Peyer's patch (tissue), 4 donors: ENCODE measurements at places on chromosomes 2 and 18. TPM values are rescaled to one million over a fixed set of nuclear protein-coding genes. Genes with fewer than 3 reads are reported as not detected.
A peak's percentile ranks its signal among the peaks of the same experiment; 100 is the strongest.

DNA sequence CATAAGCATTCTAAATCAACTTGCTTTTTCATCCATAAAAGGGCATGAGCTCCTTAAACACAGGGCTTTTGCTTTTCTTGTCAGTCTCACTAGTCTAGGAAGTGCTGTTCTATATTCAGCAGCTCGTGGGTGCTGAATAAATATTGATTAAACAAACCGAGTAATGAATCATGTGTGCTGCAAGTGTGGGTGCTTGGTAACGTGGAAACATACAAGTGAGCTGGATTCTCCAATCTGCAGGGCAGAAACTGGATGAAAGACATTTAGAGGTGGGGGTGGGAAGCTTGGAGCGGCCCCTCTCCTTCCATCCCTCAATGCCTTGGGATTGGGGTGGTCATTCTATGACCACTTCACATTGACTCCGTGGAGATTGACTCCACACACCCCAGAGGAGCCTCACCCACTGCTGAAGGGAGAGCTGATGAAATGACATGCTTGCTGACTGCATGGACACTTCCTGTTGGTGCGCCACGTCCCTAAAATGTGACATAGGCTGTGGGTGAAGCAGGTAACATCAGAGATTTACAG, 114.6 kb downstream of the DOCK10 start:
- peak overlapping the region; percentile 58 for H3K27ac ChIP-seq
- peaks cover 63% of the 10 kb centered on the region for H3K4me1 ChIP-seq
- H3K4me3 ChIP-seq: no peak overlapping the region
- H3K27me3 ChIP-seq: no peaks in the 10 kb centered on the region
- peak; percentile 86 for DNase-seq

The MERTK gene
- 8.6 TPM for total RNA-seq

DNA sequence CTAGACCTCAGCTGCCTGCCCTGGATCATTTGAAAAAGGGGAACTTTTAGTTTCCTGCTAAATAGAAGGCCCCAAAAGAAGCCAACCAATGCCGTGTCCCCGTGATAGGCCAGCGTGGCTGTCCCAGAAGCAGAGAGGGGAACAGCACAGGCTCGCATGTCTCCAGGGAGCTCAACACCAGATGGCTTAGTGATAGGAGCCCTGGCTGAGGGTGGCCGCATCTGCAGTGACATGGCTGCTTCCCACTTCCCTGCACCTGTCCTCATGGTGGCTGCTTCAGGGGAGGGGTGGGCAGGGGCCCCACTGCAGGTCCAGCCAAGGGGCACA, 79.6 kb downstream of the MBP start:
- H3K36me3 ChIP-seq: no peaks in the 10 kb centered on the region
- H3K27me3 ChIP-seq: no peaks in the 10 kb centered on the region
- DNase-seq: no peak

GRCh38 chr18:24446953-24447538, 13.4 kb upstream of the HRH4 start:
- no peak for DNase-seq
- no peaks in the 10 kb centered on the region for H3K4me1 ChIP-seq
- H3K27me3 ChIP-seq: no peaks in the 10 kb centered on the region
- H3K36me3 ChIP-seq: no peaks in the 10 kb centered on the region

- H3K4me3 ChIP-seq: no peak overlapping the region
- peak; percentile 64 for DNase-seq
- peak overlapping the region; percentile 67 for H3K27ac ChIP-seq
- no peaks in the 10 kb centered on the region for H3K27me3 ChIP-seq
- no peaks in the 10 kb centered on the region for H3K36me3 ChIP-seq
Measured at GRCh38 chr2:30252723-30253701, 21.7 kb downstream of the LBH start.

The UGT1A9 gene
- 12.3 TPM for total RNA-seq

GRCh38 chr18:10249801-10250200, 204.6 kb upstream of the APCDD1 start:
- no peak overlapping the region for H3K27ac ChIP-seq
- no peak for DNase-seq
- no peaks in the 10 kb centered on the region for H3K27me3 ChIP-seq
- no peak overlapping the region for H3K4me3 ChIP-seq

- H3K36me3 ChIP-seq: no peaks in the 10 kb centered on the region
- DNase-seq: no peak
- H3K27me3 ChIP-seq: no peaks in the 10 kb centered on the region
- no peak overlapping the region for H3K4me3 ChIP-seq
Measured at GRCh38 chr2:102399499-102400141, 23.3 kb upstream of the IL18RAP start.

DNA sequence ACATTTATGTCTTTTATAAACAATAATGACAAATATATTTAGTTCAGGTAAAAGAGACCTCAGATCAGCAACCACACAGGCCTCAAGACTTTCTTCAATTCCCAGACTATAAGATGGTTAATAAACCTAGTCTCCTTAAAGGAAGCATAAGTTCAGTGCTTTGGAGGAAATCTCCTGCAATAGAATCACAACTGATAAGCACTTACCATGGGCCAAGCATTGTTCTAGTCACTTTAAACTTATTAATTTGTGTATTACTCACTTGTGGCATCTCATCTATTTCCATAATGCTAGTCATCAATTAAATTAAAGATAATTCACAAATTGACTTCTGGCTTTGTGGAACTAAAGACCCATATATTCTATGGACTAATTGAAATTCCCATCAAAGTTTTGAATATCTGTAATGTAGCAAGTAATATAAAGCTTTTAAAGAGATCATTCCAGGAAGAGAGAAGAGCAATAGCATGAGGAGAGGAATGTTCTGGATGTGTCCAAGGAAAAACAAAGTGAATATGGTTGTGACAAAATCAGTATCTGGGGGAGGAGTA, 42.2 kb downstream of the COL3A1 start:
- H3K4me3 ChIP-seq: no peak overlapping the region
- DNase-seq: no peak
- H3K27me3 ChIP-seq: no peaks in the 10 kb centered on the region

- H3K4me1 ChIP-seq: no peaks in the 10 kb centered on the region
- no peaks in the 10 kb centered on the region for H3K36me3 ChIP-seq
- H3K4me3 ChIP-seq: no peak overlapping the region
- H3K27me3 ChIP-seq: no peaks in the 10 kb centered on the region
- H3K27ac ChIP-seq: no peak overlapping the region
- DNase-seq: no peak
Measured at GRCh38 chr2:25996844-25997243, 14.5 kb upstream of the KIF3C start.

The ZSWIM2 gene
- total RNA-seq: not detected

DNA sequence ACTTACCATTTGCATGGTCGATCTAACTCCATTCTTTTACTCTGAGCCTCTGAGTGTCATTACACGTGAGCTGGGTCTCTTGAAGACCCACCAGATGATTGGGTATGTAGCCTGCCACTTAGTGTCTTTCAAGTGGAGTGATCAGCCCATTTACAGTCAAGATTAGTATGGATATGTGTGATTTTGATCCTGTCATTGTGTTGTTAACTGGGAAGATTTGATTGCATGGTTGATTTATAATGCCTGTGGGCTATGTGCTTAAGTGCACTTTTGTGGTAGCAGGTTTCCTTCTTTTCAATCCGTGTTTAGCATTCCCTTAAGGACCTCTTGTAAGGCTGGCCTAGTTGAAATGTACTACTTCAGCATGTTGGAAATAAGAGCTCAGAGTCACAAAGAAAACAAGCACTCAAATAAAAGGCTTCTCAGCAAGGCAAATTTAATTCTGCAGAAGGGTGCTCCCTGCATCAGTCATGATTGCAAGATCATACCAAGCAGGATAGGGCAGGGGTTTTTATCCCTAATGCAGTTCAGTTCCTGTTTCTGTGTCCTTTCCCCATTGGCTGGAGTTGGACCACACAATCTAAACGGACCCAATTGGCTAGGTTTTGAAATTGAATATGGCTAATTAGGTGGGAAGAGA, 230.7 kb upstream of the SYT4 start:
- H3K4me3 ChIP-seq: no peak overlapping the region
- H3K36me3 ChIP-seq: no peaks in the 10 kb centered on the region
- no peaks in the 10 kb centered on the region for H3K4me1 ChIP-seq
- no peak for DNase-seq
- H3K27ac ChIP-seq: no peak overlapping the region

The CRYGD gene
- total RNA-seq: not detected

- H3K36me3 ChIP-seq: no peaks in the 10 kb centered on the region
- no peaks in the 10 kb centered on the region for H3K4me1 ChIP-seq
- H3K27me3 ChIP-seq: no peaks in the 10 kb centered on the region
- no peak overlapping the region for H3K4me3 ChIP-seq
Measured at GRCh38 chr18:24546307-24546706, 85.9 kb downstream of the HRH4 start.

- DNase-seq: no peak
- H3K27me3 ChIP-seq: no peaks in the 10 kb centered on the region
- no peak overlapping the region for H3K27ac ChIP-seq
- no peak overlapping the region for H3K4me3 ChIP-seq
Measured at GRCh38 chr2:207632575-207633493, 7.6 kb upstream of the METTL21A start.

The UGT1A4 gene
- total RNA-seq: 12.9 TPM

GRCh38 chr2:103898561-103898960, 955.4 kb upstream of the POU3F3 start:
- no peaks in the 10 kb centered on the region for H3K36me3 ChIP-seq
- no peaks in the 10 kb centered on the region for H3K4me1 ChIP-seq
- H3K4me3 ChIP-seq: no peak overlapping the region

The TMEM247 gene
- total RNA-seq: not detected

DNA sequence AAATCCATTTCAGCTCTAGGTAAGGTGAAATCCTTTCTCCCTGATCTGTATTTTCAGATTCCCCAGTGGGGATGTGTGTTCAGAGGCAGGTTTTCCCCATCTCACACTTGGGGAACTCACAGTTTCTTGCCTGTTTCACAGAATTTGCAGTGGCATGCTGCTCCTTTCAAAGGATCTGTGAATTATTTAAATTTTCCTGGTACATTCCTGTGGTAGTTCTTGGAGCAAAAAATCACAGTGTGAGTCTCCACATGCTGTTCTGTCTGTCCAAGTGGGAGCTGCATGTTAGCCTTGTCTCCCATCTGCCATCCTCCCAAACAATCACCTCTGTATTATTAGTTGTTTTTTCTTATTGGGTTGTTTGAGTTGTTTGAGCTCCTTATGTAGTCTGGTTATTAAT, 372.9 kb downstream of the ARL6IP6 start:
- H3K4me3 ChIP-seq: no peak overlapping the region
- H3K4me1 ChIP-seq: no peaks in the 10 kb centered on the region
- H3K36me3 ChIP-seq: no peaks in the 10 kb centered on the region
- DNase-seq: no peak
- H3K27me3 ChIP-seq: no peaks in the 10 kb centered on the region

GRCh38 chr2:98470851-98471255, 26.2 kb downstream of the INPP4A start:
- no peaks in the 10 kb centered on the region for H3K36me3 ChIP-seq
- no peaks in the 10 kb centered on the region for H3K27me3 ChIP-seq
- no peak overlapping the region for H3K4me3 ChIP-seq
- H3K27ac ChIP-seq: no peak overlapping the region
- peaks cover 4% of the 10 kb centered on the region for H3K4me1 ChIP-seq

DNA sequence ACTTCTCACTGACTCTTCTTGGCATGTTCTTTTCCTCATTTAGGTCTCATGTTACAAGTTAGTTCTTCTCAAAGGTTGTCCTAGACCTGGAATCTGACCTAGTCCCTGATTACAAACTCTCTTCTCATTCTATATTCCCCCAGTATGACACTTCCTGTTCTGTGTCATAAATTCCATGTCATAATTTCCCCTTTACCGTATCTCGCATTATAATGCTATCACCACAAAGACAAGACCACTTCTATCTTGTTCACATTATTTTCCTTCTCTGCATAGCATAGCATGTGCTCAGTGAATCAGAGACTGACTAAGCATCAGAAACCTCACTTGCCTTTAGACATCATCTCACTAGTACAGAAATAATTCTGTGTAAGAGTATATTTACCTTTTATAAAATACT, 63.6 kb upstream of the CAVIN2 start:
- H3K4me1 ChIP-seq: no peaks in the 10 kb centered on the region
- H3K4me3 ChIP-seq: no peak overlapping the region
- H3K27me3 ChIP-seq: no peaks in the 10 kb centered on the region
- H3K27ac ChIP-seq: no peak overlapping the region
- no peaks in the 10 kb centered on the region for H3K36me3 ChIP-seq

DNA sequence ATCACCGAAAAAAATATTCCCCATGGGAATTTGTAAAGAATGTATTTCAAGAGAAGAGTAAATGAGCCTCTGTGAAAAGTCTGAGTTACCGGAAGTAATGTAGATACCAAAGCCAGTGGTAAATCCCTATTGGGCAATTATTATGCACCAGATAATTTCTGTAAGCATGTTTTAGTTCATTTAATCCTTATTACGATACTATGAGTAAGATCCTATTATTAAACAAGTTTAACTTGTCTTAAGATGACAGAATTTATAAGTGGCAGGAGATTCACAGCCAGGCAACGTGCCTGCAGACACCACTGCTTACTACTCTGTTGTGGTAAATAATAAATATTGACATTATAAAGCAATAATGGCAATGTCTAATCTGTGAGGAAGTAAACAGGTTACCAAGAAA, 280.8 kb upstream of the RGPD4 start:
- H3K27me3 ChIP-seq: no peaks in the 10 kb centered on the region
- no peaks in the 10 kb centered on the region for H3K36me3 ChIP-seq
- DNase-seq: no peak

DNA sequence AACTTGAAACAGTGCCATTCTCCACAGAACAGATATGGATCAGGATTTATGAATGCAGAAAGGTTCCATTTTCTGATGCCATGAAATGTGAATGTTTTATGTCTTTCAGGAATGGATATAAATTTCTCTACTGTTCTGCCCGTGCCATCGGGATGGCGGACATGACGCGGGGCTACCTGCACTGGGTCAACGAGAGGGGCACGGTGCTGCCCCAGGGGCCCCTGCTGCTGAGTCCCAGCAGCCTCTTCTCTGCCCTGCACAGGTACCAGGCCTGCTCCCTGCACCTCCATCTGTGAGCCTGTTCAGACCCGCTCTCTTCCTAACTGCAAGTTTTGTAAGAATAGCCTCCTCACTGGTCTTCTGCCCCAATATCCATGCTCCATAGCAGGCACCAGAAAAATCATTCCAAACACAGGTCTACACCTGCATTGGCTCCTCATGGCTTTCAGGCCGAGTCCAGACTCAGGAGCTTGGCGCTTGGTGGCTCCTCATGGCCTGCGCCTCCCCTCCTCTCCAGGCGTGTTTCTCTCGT, 68.6 kb downstream of the LPIN1 start:
- H3K27me3 ChIP-seq: no peaks in the 10 kb centered on the region
- no peaks in the 10 kb centered on the region for H3K4me1 ChIP-seq
- H3K4me3 ChIP-seq: no peak overlapping the region
- H3K27ac ChIP-seq: no peak overlapping the region
- no peaks in the 10 kb centered on the region for H3K36me3 ChIP-seq
- no peak for DNase-seq

DNA sequence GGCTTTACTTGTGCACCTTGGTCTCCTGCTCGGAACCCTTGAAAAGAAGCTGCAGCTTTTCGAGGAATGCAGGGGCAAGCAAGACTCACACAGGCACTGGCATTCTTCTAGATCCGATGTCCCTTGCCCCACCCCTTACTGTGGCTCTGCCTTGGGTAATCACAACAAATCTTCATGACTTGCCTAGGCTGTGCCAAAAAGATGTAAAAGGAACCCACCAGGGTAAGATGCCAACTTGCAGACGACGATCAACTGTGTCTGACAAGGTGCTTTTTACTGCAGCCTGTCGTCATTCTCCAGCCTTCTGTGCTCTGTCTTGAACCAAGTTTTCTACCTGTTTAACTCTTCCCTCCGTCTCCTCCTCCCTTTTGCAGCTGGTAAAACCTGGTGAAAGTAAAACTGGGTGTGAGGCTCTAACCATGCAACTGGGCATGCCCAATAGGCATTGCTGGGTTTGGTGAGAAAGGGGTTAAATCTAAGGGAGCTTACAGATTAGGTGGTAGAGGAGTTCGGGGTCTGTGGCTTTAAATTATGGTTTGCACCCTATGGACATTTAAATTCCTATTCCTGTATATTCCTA, 909 bp upstream of the NRXN1 start:
- H3K36me3 ChIP-seq: no peaks in the 10 kb centered on the region
- no peak overlapping the region for H3K27ac ChIP-seq
- DNase-seq: no peak
- H3K4me1 ChIP-seq: no peaks in the 10 kb centered on the region
